ENCODE measurements at places on chromosomes 7 and 10.

GRCh38 chr10:110932505-110933180 lies 13.2 kb downstream of the SHOC2 start:
- no peak for DNase-seq

- DNase-seq: no peak
Observed at GRCh38 chr7:101402081-101402779, 39.6 kb downstream of the COL26A1 start.

GRCh38 chr7:15839416-15840100 lies 153.1 kb upstream of the MEOX2 start:
- peak; percentile 88 for DNase-seq

DNA sequence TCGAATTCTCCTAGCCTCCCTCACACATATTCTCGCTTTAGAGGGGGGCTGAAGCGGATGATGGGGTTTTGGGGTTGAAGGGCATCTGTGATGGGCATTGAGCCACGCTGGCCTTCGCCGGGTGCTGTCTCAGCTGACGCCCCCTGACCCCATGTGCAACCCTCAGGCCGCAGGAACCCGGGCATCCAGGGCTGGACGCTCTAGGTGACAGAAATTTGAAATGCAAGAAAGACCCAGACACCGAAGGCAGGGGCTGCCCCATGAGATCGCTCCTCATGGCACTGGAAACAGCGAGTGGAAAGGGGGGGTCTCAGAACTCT lies 664 bp upstream of the C10orf88 start:
- DNase-seq: no peak

- no peak for DNase-seq
Observed at GRCh38 chr10:22335173-22335933, 9.9 kb upstream of the SPAG6 start.

DNA sequence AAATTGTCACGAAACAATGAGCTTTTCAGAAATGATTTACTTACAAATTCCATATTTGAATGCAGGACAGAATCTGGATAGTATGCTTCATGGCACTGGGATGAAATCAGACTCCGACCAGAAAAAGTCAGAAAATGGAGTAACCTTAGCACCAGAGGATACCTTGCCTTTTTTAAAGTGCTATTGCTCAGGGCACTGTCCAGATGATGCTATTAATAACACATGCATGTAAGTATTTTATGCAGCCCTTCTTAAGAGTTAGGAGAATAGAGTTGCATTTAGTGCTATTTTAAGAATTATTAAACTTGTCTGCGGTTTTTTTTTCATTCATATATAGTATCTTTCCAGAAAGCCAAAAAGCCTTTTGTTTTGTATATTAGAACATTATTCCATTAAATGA lies 67.4 kb downstream of the MMRN2 start:
- no peak for DNase-seq

- DNase-seq: no peak
Observed at GRCh38 chr7:84746353-84746752, 440.5 kb downstream of the SEMA3D start.

DNA sequence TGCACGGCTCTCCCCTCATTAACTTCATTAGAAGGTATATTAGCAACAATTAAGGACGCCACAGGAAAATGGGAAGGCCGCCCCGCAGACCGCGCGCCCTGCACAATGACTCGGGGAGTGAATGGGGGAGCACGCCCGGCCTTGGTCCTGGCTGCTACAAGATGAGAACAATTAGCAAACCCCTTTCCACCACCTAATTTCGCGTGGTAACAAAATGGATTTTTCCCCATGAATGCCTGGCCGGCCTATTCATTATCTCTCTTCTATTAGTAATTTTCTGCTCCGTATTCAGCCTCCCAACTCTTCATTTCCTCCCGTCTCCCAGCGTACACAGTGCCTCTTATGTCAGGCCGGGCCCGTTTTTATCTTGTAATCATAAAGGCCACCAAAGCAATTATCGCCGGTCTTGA lies 346.9 kb downstream of the DNAJB6 start:
- DNase-seq: no peak

GRCh38 chr7:130386876-130387275 lies 6.6 kb downstream of the CPA1 start:
- no peak for DNase-seq

- no peak for DNase-seq
Observed at GRCh38 chr10:9160275-9160674, 1105.8 kb downstream of the GATA3 start.

DNA sequence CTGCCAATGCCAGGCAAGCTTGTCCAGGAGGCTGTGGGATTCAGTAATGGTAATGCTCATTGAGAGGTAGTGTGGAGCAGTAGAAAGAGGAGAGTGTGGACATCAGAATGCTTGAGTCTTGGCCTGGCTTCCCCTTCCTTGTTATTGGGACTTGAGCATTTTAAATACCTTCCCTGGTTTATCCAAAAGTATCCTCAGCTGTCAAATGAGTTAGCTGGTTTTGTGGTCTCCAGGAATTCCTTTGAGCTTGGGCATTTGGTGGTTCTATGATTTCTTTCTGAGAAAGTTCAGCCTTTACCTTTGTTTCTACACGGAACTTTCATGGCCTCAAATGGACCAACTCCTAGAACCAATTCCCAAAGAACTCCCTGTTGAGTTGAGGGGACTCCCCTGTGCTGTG lies 264.3 kb downstream of the PTEN start:
- no peak for DNase-seq

DNA sequence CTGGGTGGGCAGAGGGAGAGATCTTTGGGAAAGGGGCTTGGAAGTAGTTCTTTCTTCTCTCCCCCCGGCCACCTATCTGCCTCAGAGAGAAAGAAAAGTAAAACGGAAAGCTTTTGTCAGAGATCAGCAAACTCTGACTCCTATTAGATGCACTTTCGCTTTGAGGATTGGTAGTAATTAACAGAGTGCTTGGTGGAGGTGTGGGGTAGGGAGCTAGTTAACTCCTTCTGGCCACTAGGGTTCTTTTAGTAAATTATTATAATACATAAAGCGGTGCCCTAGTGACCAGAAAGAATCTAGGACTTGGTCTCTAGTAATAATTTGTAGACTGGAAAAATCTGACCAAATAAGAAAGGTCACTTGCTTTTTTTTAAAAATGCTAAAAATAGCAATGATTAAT lies 54.6 kb downstream of the CPVL start:
- DNase-seq: no peak

GRCh38 chr10:71127773-71128172 lies 84.6 kb upstream of the UNC5B start:
- no peak for DNase-seq

GRCh38 chr10:124480860-124481259 lies 19.2 kb downstream of the LHPP start:
- no peak for DNase-seq

GRCh38 chr10:63896992-63897391 lies 375.8 kb downstream of the REEP3 start:
- no peak for DNase-seq
